ENCODE measurements at places on chromosomes 5 and 9. TPM values are rescaled to one million over a fixed set of nuclear protein-coding genes. Genes with fewer than 3 reads are reported as not detected.

DNA sequence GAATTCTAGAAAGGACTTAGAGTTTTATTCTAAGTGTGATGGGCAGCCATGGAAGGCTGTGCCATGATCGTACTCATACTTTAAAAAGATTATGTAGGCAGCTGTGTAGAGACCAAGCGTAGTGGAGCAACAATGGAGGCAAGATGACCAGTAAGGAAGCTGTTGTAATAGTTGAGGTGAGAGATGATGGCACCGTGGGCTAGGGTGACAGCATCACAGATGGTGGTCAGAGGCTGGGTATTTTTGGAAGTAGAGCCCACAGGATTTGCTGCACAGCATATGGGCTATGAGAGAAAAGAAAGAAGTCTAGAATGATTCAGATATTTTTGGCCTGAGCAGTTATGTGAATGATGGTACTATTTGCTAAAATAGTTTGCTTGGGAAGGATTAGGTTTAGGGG lies 7.7 kb downstream of the ARHGAP26 start:
- H3K4me3 ChIP-seq = no peak overlapping the region
- no peak overlapping the region for H3K27ac ChIP-seq
- peaks cover 20% of the 10 kb centered on the region for H3K4me1 ChIP-seq
- no peaks in the 10 kb centered on the region for H3K27me3 ChIP-seq
- DNase-seq = no peak

Gene DAPK1
- 62.3 TPM for total RNA-seq

DNA sequence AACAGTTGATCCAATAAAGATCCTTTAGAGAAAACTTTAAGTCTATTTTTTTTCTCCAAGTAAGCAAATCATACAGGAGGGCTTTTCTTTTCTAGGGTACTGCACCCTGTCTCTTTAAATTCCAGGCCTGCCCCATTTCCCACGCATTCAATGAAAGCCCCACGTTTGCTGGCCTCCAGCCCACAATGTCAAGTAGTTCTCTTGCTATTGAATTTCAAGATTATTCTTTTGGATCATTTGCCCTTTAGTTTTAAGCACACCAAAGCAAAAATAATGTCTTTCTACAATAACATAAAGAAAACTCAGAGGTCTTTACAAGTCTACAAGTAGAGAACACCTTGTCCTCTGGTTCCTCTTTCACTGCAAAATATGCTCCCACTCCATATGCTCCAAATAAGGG lies 15.6 kb downstream of the MLLT3 start:
- H3K4me3 ChIP-seq = no peak overlapping the region
- no peak overlapping the region for H3K27ac ChIP-seq
- no peaks in the 10 kb centered on the region for H3K36me3 ChIP-seq
- H3K27me3 ChIP-seq = no peaks in the 10 kb centered on the region
- no peak for DNase-seq
- peaks cover 64% of the 10 kb centered on the region for H3K4me1 ChIP-seq

DNA sequence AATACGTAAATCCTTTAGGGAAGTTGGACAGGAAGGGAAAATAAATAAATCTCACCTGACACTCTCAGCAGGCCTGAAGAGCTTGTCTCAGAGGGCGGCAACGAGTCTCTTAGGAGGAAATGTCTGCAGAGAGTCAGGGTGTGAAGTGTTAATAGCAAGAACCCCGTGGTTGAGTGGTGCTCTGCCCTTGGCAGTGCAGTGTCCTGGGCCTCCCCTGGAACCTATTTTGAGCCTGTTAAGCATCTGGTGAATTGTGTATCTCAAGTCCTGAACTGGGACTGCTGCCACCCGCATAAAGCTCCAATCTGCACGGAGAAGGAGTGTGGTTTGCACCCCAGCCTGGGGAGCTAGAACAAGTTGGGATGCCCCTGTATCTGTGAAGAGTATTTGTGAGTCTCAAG lies 211.8 kb downstream of the GOLPH3 start:
- H3K4me1 ChIP-seq = peaks cover 18% of the 10 kb centered on the region
- peak overlapping the region; percentile 50 for H3K27ac ChIP-seq
- H3K27me3 ChIP-seq = no peaks in the 10 kb centered on the region
- DNase-seq = no peak

DNA sequence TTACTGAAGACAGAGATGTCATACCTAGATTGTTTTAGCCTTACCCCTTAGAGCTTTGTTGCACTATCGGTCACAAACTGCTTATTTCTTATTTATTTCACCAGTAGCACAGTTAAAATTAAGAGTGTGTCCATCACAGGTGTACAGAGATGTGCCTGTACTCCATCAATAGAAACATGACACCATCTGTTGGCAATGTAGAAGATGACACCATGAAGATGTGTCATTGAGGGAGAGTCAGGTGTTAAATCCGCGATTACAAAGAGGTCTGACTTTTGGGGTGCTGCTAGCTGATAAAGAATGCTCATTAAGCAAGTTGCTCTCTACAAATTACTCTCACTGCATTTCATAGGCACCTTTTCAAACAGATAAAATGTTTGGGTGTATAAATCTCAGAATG lies 164.4 kb downstream of the SMARCA2 start:
- no peaks in the 10 kb centered on the region for H3K36me3 ChIP-seq
- no peak overlapping the region for H3K4me3 ChIP-seq

DNA sequence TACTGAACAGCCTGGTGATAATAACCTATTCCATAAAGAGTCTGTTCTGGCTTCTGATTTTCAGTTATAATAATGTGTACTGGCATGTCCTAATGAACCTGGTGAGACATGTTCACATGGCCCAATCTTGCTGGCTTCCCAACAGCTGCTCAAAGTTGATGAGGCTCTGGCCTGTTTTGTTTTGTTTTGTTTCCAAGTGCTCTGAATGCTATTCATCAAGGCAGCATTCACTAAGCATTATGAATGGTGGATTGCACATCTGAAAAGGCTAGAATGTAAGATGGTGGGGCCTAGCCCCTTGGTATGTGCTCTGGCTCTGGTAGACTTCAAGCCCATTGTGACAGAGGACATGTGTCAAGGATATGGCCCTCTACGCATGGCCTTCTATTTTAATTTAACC lies 388.5 kb downstream of the PSAT1 start:
- H3K4me3 ChIP-seq = no peak overlapping the region
- no peaks in the 10 kb centered on the region for H3K27me3 ChIP-seq
- no peaks in the 10 kb centered on the region for H3K36me3 ChIP-seq
- H3K27ac ChIP-seq = no peak overlapping the region
- no peaks in the 10 kb centered on the region for H3K4me1 ChIP-seq

Gene SH2D3C
- total RNA-seq = 0.96 TPM

DNA sequence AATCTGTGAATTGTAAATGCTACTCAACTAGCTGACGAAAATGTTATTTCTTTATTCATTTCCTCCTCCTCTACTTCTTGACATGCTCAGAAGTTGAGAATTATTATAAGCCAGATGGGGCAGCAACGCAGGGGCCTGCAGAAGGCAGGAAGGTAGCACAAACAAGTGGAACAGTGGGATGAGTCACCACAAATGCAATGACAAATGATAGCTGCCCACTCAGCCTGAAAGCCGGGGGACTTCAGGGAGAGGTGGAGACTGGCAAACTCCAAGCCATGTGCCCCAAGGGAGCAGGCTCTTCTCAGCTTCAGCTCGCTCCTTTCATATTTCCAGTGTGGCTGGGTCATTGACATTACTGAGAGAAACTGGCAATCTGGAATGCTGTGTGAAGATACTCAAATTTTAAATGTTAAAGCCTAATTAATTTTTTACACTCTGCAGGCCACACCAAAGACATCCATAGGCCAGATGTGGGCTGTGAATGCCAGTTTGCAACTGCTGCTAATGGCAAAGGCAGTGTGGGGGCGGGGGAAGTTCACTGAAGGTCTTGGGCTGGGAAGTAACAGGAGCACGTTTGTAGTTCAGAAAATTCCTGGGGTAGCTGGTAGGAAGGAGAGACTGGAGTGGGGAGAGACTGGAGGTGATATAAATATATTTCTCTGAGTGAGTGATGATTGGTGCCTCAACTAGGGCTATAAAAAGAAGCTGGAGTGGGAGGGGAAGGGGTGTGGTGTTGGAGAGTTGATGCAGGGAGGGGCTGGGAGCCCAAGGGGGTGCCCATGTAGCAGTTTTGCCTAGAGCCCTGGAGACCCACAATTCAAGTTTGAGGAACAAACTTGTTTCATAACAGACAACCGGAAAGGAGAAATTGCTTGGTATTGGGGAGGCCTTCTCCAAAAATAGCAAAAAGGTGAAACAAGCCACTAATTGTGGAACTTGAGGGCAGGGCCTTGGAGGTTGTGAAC lies 20.8 kb upstream of the ADRB2 start:
- no peaks in the 10 kb centered on the region for H3K27me3 ChIP-seq
- H3K36me3 ChIP-seq = no peaks in the 10 kb centered on the region
- DNase-seq = no peak

Gene SLC25A2
- 1.7 TPM for total RNA-seq

DNA sequence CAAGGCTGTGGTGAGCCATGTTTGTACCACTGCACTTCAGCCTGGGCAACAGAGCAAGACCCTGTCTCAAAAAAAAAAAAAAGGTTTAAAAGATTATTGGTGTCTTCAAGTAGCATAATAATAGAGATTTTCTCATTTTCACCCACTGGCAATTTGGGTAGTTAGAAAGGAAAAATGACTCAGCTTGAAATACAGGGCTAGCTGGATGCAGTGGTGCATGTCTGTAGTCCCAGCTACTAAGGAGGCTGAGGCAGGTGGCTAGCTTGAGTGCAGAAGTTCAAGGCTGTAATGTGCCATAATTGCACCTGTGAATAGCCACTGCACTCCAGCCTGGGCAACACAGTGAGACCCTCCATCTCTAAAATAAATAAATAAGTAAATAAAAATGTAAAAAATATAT lies 111.1 kb downstream of the ARRDC3 start:
- no peaks in the 10 kb centered on the region for H3K36me3 ChIP-seq
- H3K27ac ChIP-seq = no peak overlapping the region
- H3K4me1 ChIP-seq = no peaks in the 10 kb centered on the region
- no peak overlapping the region for H3K4me3 ChIP-seq

DNA sequence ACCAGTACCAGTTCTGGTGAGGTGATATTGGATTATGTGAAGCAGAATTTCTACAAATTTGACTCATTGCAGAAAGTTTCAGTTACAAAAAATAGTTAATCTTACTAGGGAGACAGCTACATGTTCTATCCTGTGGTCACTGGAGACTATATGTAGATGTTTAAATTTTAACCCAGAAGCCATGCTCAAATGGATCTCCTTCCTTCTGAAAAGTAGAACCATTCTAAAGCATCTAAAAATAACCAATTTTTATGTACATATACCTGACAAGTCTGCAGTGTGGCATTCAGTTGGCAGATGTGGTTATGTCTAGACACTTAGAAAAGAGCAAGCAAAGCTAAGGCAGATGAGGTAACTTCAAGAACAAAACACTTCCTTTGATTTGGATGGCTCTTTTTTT lies 65.5 kb upstream of the POU4F3 start:
- no peak overlapping the region for H3K4me3 ChIP-seq
- H3K27me3 ChIP-seq = no peaks in the 10 kb centered on the region
- no peak overlapping the region for H3K27ac ChIP-seq
- H3K4me1 ChIP-seq = no peaks in the 10 kb centered on the region
- no peaks in the 10 kb centered on the region for H3K36me3 ChIP-seq

Gene SPEF2
- 5.1 TPM for total RNA-seq

Gene STKLD1
- 0.48 TPM for total RNA-seq

Gene GPR150
- not detected for total RNA-seq

Gene NR5A1
- total RNA-seq = 0.20 TPM

DNA sequence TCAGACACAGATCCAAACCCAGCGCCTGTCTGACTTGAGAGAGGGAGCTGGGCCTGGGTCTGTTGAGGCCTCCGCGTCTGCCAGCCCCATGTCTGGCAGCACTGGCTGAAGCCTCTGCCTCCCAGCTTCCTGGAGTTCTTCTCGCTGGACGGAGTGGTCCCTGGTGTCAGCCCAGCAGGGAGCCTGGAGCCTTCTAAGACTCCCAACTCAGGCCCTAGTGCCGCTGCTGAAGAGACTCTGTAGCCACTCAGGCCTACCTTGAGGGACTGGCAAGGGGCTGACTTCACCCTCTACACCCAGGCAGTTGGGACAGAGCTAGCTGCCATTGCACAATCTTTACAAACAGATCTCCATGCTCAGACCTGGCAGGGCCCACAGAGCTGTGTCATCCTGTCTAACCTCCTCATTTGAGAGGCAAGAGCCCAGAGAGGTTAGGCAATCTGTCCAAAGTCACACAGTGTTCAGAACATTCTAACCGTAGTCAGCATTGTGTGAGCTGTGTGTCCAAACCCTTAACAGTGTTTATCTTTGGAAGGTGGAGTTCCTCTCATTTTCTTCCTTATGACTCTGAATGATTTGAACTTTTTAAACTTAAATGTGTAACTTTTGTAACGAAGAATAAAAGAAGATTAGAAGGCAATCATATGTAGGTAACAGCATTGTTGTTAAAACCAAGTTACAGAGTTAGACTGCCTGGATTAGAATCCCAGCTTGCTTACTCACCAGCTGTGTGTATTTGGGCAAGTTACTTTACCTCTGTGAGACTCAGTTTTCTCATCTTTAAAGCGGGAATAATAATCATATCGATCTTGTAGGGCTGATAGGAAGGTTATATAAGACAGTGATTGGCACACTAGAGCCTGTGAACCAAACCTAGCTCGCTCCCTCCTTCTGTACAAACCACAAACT lies 4.6 kb upstream of the DUSP1 start:
- peak; percentile 88 for DNase-seq
- peaks cover 62% of the 10 kb centered on the region for H3K4me1 ChIP-seq
- no peaks in the 10 kb centered on the region for H3K36me3 ChIP-seq
- H3K4me3 ChIP-seq = no peak overlapping the region
- H3K27me3 ChIP-seq = no peaks in the 10 kb centered on the region
- H3K27ac ChIP-seq = peak overlapping the region; percentile 99

GRCh38 chr5:36607838-36608783 lies 1.7 kb downstream of the SLC1A3 start:
- peak overlapping the region; percentile 72 for H3K4me3 ChIP-seq
- peak; percentile 23 for DNase-seq
- H3K4me1 ChIP-seq = no peaks in the 10 kb centered on the region
- H3K27ac ChIP-seq = no peak overlapping the region

- no peaks in the 10 kb centered on the region for H3K36me3 ChIP-seq
- no peak overlapping the region for H3K4me3 ChIP-seq
- no peaks in the 10 kb centered on the region for H3K27me3 ChIP-seq
- no peak overlapping the region for H3K27ac ChIP-seq
- DNase-seq = no peak
Observed at GRCh38 chr5:61379677-61380076, 47.6 kb downstream of the ZSWIM6 start.

Gene SLC46A2
- not detected for total RNA-seq

DNA sequence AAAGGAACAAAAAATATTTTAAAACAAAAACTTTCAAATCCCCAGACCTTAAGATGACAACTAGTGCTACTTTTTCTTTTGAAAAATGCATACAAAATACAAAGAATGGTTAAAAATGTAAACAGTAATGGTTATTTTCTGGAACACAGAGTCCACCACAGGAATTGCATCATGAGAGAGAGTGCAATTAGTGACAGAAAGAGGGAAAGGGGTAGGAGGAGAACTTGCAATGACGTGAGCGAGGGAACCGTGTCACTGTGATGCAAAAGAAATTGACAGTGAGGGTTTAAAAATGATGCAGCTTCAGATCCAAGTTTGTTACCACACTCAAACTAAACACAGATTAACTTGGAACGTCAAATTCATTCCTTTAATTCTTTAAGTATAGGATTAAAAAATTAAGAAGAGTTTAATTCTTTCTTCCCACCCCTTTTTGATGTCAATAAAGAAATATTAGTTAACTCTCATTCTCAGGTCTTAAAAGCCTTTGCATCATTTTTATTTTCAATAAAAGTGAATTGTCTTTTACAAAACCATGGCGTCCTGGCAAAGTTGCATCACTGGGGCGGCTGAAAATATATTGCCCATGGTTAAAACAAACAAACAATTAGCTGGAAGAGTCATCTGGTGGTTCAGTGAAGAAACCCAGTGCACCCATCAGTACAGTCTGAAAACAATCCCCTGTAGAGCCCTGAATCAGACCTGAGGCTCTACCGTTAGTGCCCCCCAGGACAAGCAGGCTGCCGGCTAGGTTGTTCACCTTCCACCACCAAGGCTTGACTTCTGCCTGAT lies 39.5 kb downstream of the MACROH2A1 start:
- DNase-seq = no peak
- H3K4me3 ChIP-seq = no peak overlapping the region
- H3K27ac ChIP-seq = no peak overlapping the region
